ENCODE measurements at places on chromosomes 12 and 14. TPM values are rescaled to one million over a fixed set of nuclear protein-coding genes. Genes with fewer than 3 reads are reported as not detected.

Gene CYP27B1
- 2.0 TPM for total RNA-seq

Gene TRHDE
- total RNA-seq: 0.18 TPM

Gene CLEC4C
- total RNA-seq: not detected

Gene PRKAG1
- 39.3 TPM for total RNA-seq

Gene ATF7
- total RNA-seq: 19.4 TPM

Gene CPNE6
- total RNA-seq: not detected

Gene GPX2
- 304 TPM for total RNA-seq

Gene ADIPOR2
- total RNA-seq: 58.6 TPM

Gene KRT82
- not detected for total RNA-seq

Data from A549 treated with Hydrocortisone at 1 μM for 4 hours (cell line).